T-helper 17 cell (primary cell): ENCODE measurements at places on chromosomes 3 and 15. TPM values are rescaled to one million over a fixed set of nuclear protein-coding genes. Genes with fewer than 3 reads are reported as not detected.

DNA sequence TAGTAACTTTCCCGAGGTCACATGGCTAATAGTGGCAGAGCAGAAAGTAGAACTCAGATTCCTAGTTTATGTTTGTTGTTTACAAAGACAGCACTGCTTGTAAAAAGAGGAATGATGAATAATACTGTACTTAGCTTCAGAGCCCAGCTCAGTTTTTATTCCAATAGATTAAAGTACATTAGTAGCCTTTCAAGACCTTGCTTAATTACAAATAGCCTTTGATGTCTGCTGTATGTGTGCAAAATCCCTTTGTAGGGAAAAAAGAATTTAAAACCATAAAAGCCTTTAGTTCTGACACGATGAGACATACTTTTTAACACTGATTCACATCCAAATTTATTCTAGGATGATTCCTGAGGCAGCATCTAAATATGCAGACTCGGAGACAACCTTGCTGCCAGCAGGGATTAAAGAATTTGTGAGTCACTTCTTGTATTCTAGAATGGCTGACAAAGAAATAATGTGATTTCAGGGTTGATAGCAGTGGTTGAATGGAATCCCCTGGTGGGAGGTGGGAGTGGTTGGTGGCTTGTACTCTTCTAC lies 324.2 kb upstream of the TGFBR2 start:
- no peak for DNase-seq
- no peak overlapping the region for H3K27ac ChIP-seq
- no peak overlapping the region for H3K4me3 ChIP-seq
- H3K36me3 ChIP-seq: no peaks in the 10 kb centered on the region
- H3K27me3 ChIP-seq: peaks cover 4% of the 10 kb centered on the region
- H3K4me1 ChIP-seq: no peaks in the 10 kb centered on the region

GRCh38 chr15:101692801-101693598 lies 31.3 kb downstream of the TARS3 start:
- H3K4me3 ChIP-seq: no peak overlapping the region
- DNase-seq: no peak
- H3K27me3 ChIP-seq: no peaks in the 10 kb centered on the region
- peaks cover 13% of the 10 kb centered on the region for H3K4me1 ChIP-seq
- H3K27ac ChIP-seq: peak overlapping the region; percentile 43

- H3K36me3 ChIP-seq: no peaks in the 10 kb centered on the region
- no peaks in the 10 kb centered on the region for H3K4me1 ChIP-seq
- no peak overlapping the region for H3K27ac ChIP-seq
- H3K27me3 ChIP-seq: peaks cover 12% of the 10 kb centered on the region
Observed at GRCh38 chr3:118782755-118783202, 251.9 kb downstream of the IGSF11 start.

DNA sequence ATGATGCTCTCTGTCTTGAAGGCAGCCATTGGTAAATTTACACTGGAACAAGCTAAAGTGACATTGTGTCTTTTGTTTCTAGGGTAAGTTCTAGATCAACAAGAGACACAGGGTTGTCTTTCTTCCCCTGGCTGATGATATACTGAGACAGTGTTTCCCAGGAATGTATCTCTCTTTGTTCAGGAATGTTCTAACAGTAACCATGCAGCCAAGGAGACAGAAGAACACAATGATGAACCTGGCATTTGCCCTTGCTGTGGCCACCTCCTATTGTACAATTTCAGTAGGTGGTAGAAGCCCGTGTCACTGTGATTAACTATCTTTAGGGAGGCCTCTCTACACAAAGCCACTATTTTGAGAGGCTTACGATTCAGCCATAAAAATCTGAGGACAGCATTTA lies 130.7 kb downstream of the LRTM1 start:
- H3K27ac ChIP-seq: no peak overlapping the region
- no peaks in the 10 kb centered on the region for H3K36me3 ChIP-seq
- DNase-seq: no peak
- peaks cover 10% of the 10 kb centered on the region for H3K27me3 ChIP-seq
- H3K4me3 ChIP-seq: no peak overlapping the region

DNA sequence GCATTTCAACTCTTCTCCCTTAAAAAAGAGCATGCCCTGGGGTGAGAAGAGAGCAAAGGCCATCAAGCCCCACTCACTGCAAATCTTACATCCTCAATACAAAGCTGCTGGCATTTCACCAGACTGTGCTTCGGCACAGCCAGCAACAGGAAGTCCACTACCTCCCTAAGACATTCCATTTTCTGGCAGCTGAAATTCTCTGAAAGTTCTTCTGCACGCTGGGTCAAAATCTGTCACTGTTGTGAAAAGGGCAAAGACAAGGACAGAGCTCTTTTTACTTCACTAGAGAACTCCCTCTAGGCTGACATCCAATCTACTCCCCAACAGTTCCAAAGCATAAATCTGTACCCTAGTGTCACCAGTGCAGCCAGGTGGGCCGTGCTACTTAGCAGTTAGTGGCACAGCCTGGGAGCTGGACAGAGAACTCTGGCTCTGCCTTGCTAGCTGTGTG lies 6.3 kb downstream of the MTMR10 start:
- peaks cover 46% of the 10 kb centered on the region for H3K4me1 ChIP-seq
- H3K27me3 ChIP-seq: no peaks in the 10 kb centered on the region

DNA sequence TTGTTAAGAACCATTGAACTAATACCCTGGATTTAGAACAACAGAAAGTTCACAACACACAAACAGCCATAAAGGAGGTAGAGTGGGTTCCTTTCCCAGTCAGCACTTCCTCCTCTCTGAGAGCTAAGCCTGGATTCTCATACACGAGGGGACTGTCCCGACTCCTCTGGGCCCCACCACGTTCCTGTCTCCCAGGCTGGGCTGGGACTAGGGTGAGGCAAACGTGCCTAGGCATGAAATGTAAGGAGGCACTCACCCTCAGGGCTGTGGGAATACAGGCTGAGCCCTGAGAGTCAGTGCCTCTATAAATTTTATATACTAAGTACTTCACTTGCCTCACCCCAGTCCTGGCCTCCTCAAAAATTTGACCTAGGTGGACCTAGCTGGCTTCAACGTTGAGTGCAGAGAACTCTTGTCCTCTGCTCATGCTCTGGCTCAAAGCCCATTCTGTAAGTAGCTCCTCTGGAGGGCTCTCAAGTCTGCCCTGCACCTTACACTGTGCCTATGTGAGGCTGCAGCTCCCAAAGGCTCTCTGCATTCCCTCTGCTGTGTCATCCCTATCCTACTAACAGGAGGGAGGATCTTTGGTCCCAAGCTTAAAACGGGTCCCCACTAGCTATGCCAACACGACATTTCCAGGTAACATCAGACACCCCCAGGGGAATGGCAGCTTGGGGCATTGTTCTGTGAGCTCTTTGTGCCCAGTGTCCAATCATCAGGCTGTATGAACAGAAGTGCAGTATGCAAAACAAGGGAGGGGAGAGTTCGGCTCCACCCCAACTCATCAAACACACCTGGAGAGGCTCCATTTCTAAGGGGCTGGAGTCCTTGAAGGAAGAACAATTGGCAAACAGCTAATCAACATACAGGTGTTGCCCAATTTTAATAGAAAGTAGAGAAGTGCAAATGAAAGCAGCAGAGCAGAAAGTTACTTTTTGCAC lies 233.2 kb downstream of the RPLP1 start:
- no peaks in the 10 kb centered on the region for H3K36me3 ChIP-seq
- DNase-seq: no peak
- H3K27ac ChIP-seq: no peak overlapping the region
- H3K4me3 ChIP-seq: no peak overlapping the region
- peaks cover 5% of the 10 kb centered on the region for H3K27me3 ChIP-seq

DNA sequence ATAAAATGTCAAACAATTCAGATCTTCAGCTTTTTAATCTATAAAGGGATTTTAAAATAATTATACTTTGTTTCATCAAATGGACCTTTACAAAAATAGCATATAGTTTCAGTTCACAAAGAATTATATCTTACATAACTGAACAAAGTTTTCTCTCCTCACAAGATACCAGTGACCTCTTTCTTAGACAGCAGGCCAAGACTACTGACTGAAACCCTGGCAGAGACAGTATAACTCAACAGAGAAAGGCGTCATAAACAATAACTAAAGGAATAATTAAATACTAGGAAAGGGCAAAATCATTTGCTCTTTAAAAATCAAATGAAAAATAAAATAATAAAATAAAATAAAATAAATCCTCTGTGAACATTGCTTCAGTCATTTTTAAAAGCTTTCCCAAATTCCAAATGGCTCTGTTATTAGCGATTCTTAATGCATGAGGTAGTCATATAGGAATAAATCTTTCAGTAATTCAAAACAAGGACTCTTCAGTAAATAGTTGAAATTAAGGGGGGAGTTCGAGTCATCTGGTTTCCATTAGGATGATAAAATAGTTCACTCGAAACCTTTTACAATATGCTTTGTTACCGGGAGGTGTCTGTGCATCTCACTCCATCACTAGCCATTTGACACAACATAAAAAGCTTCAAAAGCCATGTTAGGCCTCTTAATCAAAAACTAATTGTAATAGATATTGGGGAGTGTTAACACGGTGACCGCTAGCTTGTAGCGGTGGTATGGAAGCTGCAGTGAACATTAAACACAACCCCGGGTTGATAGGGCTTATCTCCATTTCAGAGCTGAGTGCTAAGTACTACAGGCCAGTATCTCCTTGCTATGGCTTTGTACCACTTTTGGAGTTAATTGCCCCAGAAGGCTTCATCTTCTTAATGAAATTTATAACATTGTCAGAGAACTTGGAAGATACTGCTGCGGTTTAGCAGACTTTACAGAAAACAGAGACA lies 142.9 kb upstream of the NR2F2 start:
- H3K27ac ChIP-seq: no peak overlapping the region
- DNase-seq: no peak
- H3K36me3 ChIP-seq: no peaks in the 10 kb centered on the region

The FGD5 gene
- not detected for total RNA-seq

The LRRN1 gene
- not detected for total RNA-seq
